ENCODE measurements at places on chromosomes 4 and X.

DNA sequence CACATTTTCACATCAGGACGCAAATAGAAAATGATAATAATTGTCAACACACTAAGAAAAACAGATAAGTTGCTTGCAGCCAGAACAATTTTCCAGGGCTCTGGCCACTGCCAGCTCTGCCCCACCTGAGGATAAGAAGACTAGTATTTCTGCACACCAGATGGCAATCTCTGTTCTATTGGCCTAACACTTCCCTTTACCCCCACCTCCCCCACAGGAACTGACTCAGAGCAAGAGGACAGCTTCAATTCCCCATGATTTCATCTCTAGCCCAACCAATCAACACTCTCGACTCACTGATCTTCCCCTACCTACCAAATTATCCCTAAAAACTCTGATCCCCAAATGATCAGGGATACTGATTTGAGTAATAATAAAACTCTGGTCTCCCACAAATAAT, 164.0 kb downstream of the SMARCA1 start:
- no peak for DNase-seq

DNA sequence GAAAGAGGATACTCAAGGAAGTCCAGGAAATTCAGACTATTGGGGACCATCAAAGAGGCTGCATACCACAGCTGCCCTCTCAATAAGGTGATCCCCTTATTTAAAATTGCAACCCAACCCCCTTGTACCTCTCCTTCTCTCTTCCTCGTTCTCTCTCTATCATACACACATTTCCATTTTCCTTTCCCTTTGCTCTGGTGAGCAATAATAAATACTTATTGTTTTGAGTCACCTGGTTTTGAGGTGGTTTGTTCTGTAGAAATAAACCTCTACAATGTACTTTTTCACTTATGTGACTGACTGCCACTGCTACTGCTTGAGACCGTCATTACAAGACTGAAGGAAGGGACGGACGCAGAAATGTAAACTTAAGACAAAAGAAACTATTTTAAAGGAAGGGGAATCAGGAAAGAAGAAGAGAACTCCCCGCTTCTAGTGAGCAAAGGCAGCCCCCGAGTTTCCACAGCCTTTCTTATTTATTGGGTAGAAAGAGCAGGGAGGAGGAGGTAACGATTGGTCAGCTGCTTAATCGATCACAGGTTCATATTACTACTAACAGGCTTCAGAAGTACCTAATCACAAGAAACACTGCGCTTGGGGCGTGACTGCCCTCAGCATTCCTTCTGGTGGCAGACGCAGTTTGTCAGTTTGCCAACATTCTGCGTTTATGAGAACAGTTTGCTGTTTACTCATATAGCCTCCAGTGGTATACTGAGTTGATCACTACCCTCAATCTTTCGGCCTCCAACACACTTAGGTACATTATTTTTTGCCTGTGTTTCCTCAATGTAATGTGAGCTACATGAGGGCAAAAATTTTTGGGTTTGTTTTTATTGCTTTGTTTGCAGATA, 16.9 kb upstream of the TMEM165 start:
- DNase-seq = no peak

GRCh38 chrX:63128509-63128908, 222.6 kb downstream of the SPIN4 start:
- DNase-seq = no peak

- no peak for DNase-seq
Observed at GRCh38 chrX:55702671-55703070, 14.9 kb upstream of the RRAGB start.

DNA sequence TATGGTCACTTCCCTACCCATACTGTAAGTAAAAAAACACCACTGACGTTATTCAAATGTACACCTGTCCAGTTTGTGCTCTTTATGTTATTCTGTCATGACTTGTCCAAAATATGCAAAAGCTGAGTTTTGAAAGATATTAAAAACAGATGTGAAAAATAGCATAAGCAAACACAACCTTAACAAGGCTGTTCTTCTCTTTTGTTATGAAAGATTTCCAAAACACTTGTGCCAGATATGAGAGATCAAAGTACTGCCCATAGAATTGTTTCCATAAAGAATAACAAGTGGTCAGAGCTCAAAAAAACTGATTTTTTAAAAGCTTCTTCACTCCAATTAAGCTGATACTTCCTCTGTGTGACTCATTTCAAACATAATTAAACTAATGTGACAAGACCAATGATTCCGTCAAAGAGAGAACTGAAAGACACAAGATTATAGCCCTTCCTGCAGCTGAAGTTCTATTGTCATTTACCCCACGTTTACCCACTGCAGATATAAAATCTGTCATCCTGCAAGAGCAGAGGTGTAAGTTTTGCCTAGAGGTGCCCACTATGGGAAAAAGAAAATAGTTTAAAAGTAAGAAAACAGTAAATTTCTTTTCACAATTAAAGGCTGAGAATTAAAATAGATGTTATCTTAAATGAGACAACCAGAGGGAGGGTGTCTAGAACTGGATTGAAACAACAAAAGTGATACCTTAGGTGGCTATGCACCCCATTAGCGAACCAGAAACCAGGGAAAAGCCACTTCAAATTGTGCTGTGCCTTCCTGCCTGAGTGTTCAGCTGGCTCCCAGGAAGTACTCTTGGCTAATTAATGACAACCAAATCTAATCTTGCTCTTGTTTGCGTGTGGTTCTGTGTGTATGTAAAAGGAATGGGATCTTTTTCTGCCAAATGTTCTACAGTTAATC, 30.1 kb downstream of the RASSF6 start:
- no peak for DNase-seq

DNA sequence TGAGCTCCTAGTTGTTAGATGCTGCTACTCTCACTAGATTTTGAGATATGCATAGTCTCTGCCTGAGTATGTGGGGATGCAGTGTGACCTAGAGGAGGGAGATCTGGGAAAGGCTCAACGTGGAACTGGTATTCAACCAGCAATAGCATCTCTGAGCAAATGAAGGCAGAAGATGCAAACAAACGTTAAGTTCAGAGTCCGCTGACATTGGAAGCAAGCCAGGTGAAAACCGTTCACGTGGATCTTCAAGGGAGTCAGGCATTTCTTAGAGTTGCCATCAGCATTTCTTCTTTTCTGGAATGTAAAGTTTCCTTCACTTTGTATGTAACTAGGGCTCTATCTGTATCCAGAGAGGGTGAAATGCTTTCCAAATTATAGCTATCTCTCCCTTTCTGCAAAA, 59.9 kb downstream of the C4orf51 start:
- DNase-seq = no peak

Measured in activated T-cell treated with anti-CD3 and anti-CD28 coated beads for 1 hour (primary cell).